ENCODE measurements at places on chromosomes 4 and X.

DNA sequence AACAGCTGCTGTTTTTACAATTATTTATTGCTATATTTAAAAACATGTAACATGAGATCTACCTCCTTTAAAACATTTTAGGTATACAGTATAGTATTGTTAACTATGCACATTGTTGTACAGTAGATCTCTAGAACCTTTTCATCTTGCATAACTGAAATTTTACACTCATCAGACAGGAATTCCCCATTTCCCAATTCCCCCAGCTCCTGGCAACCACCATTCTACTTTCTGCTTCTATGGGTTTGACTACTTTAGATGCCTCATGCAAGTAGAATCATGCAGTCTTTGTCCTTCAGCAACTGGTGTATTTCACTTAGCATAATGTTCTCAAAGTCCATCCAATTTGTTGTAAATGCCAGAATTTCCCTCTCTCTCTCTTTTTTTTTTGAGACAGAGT, 9.7 kb upstream of the LSM6 start:
- DNase-seq: no peak

GRCh38 chrX:150465326-150465725, 102.2 kb downstream of the MAMLD1 start:
- DNase-seq: no peak

DNA sequence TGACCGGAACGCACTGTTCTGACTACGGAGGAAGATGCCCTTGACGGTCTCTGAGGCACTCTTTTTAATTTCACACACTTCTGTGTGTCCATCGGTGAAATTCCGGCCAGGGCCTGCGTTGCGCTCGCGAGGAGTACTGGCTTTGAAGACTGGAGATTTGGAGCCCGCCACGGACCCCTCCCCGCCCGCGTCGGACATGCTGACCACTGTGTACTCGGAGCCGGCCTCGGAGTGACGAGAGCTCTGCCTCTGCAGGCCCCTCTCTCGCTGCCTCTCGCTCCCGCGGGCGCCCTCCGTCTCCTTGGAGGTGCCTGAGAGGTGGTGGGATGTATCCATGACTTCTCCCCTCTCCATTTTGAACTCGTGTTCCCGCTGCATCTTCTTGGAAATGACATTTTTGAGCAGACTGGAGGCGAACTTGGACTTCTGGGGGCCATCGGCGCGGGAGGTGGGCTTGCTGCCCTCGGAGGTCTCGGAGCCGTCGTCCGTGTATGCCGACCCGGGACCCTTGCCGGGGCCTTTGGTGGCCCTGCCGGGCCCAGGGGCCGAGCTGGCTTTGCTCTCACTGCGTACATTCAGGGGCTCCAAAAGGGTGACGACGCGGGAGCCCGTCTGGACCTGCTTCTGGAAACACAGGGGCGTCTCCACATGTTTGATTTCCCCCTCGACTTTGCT, 5.7 kb downstream of the C4orf54 start:
- DNase-seq: no peak

GRCh38 chr4:86356425-86357210, 3.2 kb downstream of the MAPK10 start:
- DNase-seq: no peak

DNA sequence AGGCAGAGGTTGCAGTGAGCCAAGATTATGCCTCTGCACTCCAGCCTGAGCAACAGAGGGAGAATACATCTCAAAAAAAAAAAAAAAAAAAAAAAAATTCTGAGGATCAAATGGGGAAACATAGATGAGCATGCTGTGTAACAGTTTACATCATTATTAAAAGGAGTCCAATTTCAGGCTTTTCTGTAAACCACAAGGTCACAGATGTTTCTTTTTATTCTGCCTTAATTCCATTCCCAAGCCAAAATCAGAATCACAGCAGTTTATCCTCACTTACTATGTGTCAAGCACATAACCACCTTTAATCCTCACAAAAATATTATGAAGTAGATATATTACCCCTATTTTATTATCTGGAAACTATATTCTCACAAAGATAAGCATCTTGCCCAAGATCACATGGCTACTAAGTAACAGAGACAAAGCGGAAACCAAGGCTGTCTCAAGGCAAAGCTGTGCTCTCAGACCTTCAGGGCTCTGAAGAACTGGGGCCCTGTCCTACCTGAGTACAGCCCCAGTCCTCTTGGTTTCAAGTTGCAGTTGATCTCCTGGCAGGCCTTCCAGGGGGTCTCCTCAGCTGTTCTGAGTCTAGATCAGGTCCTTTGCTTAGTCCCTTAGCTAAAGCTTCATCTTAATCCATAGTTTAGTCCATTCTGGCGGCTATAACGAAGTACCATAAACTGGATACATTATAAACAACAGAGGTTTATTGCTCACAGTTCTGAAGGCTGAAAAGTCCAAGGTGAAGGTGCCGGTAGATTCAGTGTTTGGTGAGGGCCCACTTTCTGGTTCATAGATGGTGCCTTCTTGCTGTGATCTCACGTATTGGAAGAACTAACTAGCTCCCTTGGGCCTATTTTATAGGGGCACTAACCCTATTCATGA, 141.3 kb downstream of the PALLD start:
- no peak for DNase-seq

DNA sequence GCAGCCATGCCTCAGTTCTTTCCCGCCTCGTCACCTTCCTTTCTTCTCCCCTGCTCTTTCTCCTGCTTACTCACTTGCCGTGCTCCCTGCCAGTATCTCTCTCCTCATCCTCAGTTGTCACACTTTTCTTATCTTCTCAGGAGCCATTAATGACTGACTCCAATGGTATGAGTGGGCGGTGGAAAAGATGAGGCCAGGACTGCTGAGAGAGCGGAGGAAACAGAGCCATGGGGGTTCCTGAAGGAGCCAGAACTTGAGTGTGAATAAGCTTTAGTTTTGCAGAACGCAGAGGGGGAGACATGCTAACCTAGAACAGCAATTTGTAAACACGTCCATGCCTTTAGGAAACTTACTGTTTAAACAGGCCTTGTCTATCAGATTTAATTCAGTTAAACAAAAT, 126.5 kb downstream of the CHIC2 start:
- DNase-seq: no peak

DNA sequence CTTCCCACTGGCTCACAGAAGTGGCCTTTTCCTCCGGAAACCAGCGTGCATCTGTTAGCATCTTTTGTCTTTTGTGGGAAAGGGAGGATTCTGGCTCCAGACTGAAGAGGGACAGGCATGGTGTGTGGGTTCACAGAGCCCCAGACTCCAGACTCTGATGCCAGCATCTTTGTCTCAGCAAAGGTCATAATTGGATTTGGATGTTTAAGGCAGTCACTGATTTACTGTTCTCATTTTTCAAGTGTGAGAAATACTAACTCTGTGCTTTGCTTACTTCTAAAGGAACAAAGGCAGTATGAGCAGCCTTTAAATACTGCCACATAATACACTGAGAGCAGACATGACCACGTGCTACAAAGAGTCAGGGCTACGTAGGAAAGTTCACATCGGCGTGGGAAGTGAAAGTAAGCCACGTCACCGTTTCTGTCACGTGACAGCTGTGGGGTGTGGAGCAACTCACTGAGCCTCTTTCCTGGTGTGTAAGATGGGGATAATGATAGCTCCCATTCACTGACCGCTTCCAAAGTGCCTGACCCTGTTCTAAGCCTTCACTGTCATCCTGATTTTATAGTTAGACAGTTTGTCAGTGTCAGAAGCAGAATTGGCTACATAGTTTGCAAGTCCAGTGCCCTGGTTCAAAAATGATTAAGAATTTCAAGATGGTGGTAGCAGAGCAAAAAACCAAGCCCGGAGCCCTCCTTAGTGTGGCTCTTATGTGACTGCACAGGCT, 24.8 kb upstream of the TMSB4X start:
- peak; percentile 32 for DNase-seq

GRCh38 chr4:149370002-149370401, 445.6 kb downstream of the IQCM start:
- no peak for DNase-seq

DNA sequence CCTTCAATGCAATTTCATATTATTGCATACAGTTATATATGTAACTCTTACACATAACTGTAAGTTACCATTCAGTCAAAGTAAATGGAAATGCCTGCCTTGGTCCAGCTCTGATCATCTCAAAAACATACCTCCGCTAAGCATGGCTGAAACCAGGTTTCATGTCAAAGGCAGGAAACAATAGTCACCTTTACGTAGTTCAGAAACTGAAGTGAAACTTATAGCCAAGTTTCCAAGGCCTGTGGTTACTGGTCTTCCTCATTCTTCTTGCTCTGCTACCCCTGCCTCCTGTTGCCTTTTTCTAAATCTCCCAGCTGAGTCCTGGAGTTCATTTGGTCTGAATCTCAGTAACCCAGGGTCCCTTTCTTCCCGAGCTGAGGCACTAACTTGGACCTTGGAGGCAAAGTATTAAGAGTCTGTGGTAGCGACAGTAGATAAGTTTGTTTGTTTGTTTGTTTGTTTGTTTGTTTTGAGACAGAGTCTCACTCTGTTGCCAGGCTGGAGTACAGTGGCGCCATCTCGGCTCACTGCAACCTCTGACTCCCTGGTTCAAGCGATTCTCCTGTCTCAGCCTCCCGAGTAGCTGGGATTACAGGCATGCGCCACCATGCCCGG, 30.8 kb downstream of the DAPP1 start:
- DNase-seq: no peak

GRCh38 chrX:154748712-154749339, 2.1 kb downstream of the GAB3 start:
- DNase-seq: no peak

DNA sequence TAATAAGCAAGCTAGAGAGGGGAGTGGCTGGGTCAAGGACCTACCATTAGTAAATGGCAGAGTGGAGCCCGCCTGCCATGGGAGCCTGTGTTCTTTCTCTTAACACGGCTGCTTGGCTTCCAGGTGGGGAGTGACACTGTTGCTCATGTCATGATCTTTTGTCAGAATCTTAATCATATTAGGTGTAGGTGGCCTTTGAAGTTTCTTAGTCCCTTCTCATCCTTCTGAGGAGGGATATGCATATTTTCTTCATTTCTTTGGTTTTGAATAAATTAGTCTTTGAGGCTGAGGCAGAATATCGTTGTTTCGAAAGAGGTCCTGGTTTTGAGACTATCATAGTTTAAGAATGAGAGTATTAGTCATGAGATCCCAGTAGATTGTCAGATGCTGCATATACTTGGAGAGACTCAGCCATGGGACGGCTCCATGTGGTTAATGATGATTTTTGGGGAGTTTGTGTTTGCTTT, 28.9 kb downstream of the SNX25 start:
- DNase-seq: no peak

- no peak for DNase-seq
Observed at GRCh38 chrX:17812763-17813162, 48.3 kb downstream of the RAI2 start.

- no peak for DNase-seq
Observed at GRCh38 chr4:48635980-48636379, 144.1 kb downstream of the FRYL start.

DNA sequence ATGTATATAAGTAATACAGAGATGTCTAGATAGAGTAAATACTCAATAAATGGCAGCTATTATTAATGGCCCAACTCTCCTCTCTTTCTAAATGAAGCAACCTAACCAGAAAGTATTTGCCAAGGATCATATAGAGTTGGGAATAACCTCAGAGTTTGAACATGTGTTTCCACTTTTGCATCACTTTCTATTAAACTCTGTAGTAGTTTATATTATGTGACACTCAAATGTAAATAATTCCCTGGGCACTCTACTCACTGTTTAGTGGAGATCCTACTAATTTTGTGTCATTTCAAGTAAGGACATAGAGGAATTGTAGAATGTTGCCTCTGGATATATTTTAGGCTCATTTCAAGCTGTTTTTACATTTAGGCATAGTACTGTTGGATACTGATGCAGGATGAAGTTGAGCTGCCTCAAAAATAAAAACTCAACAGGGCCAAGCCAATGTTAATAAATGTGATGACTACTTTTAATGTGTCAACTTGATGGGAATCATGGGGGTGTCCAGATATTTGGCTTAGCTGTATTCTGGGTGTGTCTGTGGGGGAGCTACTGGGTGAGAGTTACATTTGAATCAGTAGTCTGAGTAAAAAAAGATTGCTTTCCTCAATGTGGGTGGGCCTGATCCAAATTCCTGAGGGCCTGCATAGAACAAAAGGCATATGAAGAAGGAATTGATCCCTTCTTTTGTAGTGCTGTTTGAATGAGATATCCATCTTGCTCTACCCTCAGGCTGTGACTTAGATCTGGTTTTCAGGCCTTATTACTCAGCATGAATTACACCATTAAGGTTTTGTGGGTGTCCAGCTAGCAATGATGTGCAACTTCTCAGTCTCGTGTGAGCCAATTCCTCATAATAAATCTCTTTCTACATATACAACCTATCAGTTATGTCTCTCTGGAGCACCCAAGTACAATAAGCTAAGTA, 1368.2 kb downstream of the STIM2 start:
- no peak for DNase-seq
